Activated naive CD4-positive, alpha-beta T cell treated with anti-CD3 and anti-CD28 coated beads, Interleukin-2, amount 50 U/mL, for 72 hours (primary cell): ENCODE measurements at places on chromosomes 6 and 20. TPM values are rescaled to one million over a fixed set of nuclear protein-coding genes. Genes with fewer than 3 reads are reported as not detected.

Gene FAM209B
- total RNA-seq, result 1.2 TPM

Gene SDC4
- total RNA-seq, result 33.0 TPM

Gene SMPDL3A
- total RNA-seq, result not detected

Gene DOK5
- total RNA-seq, result 17.3 TPM

Gene TRIM10
- 0.70 TPM for total RNA-seq

Gene EMILIN3
- 0.27 TPM for total RNA-seq
